ENCODE measurements at places on chromosomes 11 and 22. TPM values are rescaled to one million over a fixed set of nuclear protein-coding genes. Genes with fewer than 3 reads are reported as not detected.

Gene PC
- 24.9 TPM for polyA plus RNA-seq

Gene OR8B8
- not detected for polyA plus RNA-seq

Gene C11orf65
- polyA plus RNA-seq: 0.16 TPM

Gene CNTF
- 0.24 TPM for polyA plus RNA-seq

Gene ANKK1
- polyA plus RNA-seq: 0.88 TPM

Gene MS4A6A
- 11.4 TPM for polyA plus RNA-seq

Gene ANO1
- polyA plus RNA-seq: 5.8 TPM

Measured in esophagus (tissue), 2 donors.